Frontal cortex (tissue), 4 donors: ENCODE measurements at places on chromosomes 13 and 19.

GRCh38 chr13:39133781-39134180 is 95.5 kb downstream of the NHLRC3 start:
- DNase-seq = no peak

DNA sequence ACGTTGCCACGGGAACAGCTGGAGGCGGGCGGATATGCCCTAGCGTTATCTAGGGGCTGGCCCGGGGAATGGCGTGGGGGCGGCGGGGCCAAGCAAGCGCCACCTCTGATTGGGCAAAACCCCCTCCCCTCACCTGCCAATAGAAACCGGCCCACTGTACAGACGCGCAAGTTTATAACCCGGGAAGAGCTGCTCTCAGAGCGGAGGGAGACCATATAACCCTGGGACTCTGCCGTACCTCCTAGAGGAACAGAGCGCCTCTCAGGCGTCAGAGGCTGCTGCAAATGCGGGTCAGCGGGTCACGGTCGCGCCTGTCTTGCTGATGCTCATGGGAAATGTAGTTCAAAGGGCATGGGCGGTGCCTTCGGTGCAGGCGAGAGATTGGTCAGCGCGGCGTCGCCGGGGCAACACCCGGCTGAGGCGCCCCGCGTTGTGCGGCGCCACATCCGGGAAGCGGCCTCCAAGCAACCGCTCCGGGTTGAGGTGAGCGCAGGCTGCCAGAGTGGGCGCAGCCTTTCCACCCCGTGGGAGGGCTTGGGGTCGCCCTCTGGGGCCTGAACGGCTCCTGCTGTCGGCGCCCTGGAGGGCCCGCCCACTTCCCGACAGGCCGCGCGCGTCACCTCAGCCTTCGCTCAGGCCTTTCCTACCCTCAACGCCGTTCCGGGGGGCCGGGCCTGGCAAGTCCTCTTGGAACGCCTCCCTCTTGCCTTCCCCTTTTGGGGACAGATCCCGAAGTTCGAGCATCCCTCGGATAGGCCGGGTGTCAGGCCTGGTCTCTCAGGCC is at the start of gene ZNF446:
Gene ZNF446 (plus strand): TSS at position 639 of the 784 bp plus-strand sequence. CDS start 867 bp downstream, outside the sequence.
- peak; percentile 97 for DNase-seq

- DNase-seq = no peak
These were observed 910 bp downstream of the PDE4C start for GRCh38 chr19:18225355-18225701.

DNA sequence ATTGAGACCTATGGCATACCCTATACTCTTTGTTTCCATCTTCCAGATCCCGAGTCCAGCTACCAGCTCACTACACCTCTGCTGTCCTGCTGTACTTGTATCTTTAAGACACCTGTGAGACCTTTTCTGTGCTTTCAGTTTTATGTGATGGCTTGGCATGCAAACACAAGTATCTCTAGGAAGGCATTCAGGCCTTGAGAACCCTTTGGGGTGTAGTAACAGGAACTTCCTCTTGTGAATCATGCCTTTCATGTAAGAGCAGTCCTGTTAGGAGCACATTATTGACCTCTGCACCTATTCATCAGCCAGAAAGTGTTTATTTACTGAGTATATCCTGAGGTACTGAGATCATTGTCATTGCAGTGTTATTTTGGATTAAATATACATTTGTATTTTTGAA is 87.0 kb upstream of the HTR2A start:
- no peak for DNase-seq

DNA sequence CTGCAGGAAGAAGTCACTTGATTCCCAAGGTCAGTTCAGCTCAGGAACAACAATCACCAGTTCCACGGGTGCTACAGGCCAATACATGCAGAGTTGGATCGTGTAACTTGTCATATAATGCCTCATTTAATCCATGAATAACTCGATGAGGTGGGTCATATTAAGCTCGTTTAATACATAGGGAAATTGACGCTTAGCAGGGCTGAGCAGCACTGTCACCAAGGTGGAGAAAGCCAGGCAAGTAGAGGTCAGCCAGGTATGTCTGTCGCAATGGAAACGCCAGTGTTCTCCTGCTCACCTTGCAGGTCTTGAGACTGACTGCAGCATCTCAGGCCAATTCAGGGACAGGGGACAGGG is 52.3 kb downstream of the CCDC70 start:
- DNase-seq = no peak

DNA sequence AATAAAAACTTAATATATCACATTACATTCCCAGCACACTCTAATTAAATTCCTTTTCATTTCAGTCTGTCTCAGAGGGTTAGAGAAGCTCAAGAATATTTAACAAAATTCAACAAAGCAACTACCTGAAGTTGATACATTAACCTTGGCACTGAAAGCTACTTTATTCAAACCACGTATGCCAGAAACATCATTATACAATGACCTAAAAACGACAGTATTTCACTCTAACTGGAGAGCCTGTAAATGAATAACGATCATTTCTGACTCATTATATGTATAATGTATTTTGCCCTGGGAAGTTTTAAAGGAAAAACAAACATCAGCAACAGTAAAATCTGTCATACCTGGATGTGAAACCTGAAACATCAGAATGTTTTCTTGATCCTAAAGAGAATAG is 270.1 kb downstream of the SLITRK5 start:
- DNase-seq = no peak

GRCh38 chr19:375395-376110 is 31.0 kb upstream of the MIER2 start:
- DNase-seq = no peak

DNA sequence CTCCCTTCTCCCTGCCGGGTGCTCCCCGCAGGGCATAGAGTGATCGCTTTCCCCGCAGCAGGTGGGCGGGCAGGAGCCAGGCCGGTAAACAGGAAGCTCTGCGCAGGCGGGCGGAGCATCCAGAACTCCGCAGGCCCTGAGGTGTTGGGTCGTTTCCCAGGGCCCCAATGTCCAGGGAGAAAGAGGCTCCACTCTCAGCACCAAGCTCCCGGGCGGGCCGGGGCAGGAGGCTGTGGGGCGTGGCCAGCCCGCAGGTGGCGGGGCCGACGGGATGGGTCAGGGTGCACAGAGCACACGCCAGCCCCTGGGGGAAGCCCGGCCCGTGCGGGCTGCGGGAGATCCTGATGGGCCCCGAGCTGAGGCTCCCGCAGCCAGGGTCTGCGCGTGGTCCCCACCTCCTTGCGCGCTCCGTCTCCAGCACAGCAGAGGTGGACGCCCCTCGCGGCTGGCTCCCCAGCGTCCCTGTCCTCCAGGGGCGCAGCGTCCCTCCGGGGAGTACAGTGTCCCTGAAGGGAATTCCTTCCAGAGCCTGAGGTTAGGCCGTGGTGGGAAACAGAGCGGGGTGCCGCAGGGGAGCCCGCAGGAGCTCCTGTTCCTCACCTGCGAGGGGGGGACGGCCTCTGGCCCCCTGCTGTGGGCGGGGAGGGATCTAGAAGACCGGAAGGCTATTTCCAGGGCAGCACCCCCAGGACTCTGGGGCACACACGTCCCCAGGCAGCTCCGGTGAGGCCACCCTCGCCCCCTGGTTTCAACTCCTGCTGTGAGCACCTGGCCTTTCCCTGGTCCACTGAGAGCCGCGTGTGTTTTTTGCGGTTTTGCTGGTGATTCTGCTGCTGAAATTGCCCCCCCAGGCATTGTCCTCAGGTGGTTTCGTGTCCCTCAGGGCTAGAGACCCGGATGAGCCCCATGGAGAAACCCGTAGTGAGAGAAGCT is 12.2 kb downstream of the PIP5K1C start:
- DNase-seq = no peak

GRCh38 chr19:10854350-10855089 is 6.3 kb downstream of the C19orf38 start:
- no peak for DNase-seq
